G401 (cell line): ENCODE measurements at places on chromosomes 11 and 22. TPM values are rescaled to one million over a fixed set of nuclear protein-coding genes. Genes with fewer than 3 reads are reported as not detected.

GRCh38 chr11:95789506-95790122 lies at the start of gene FAM76B:
TSS of gene FAM76B (minus strand) at chr11:95789782. CDS start at chr11:95789478, 304 bp downstream.
- peak; percentile 99 for DNase-seq

VPS37C gene
- total RNA-seq = 15.5 and 16.6 TPM in 2 replicates

DNA sequence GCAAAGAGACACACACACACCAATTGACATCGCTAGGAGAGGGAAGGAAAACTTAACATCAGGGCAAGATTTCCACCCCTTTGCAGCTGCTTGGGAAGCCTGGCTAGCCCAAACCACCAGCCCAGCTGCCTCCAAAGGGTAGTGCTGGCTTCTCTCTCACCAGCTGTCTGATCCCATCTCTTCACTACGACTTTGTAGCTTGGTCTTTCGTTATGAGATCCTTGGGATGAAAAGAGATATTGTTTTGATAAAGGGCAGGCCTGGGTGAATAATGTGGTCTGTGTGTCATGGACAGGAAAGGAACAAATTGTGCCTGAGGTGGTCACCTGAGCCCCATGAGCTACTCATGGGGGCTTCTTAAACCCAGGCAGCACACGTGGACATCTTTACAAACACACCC lies 101.9 kb downstream of the ARL14EP start:
- no peak for DNase-seq

- DNase-seq = no peak
Observed at GRCh38 chr22:40509401-40510134, 127.0 kb downstream of the MRTFA start.

GRCh38 chr22:39296981-39297489 lies 22.4 kb downstream of the RPL3 start:
- no peak for DNase-seq

GRCh38 chr11:113773416-113774173 lies at the start of gene ZW10:
TSS of gene ZW10 (minus strand) at chr11:113773692. CDS start at chr11:113773666, 26 bp downstream.
- DNase-seq = peak; percentile 94

DNA sequence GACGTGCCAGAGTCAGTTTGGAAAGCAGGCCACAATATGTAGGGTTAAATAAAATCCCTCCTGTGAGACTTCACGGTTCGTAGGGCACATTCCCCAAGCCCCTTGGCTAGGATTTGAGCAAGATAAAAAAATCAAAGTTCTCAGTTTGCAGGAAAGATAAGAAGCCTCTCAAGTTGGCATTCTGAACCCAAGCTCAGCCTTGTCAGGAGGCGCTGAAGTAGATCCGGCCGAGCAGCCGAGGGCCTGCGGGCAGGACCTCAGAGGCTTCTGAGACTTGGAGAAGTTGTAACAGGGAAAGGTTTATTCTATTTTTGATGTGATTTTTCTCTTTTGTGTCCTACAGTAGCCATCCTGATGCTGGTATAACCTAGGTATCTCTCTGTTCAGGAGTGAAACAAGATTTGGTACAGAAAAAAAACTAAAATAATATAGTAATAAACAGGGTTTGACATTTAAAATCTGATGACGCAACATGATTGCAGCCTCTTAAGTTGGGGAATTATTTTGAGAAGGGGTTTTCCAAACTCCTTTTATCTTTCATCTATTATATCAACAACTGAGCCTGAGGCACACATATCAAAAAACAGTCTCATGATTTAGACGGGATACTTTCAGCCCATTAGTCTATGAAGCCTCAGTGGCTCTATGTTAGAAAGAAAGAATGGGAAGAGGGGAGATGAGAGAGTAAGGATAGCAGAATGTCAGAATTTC lies 10.1 kb downstream of the PATE2 start:
- no peak for DNase-seq

CASP5 gene
- not detected in 2 replicates for total RNA-seq

SPDYC gene
- total RNA-seq = 2.0 and 3.4 TPM in 2 replicates

DNA sequence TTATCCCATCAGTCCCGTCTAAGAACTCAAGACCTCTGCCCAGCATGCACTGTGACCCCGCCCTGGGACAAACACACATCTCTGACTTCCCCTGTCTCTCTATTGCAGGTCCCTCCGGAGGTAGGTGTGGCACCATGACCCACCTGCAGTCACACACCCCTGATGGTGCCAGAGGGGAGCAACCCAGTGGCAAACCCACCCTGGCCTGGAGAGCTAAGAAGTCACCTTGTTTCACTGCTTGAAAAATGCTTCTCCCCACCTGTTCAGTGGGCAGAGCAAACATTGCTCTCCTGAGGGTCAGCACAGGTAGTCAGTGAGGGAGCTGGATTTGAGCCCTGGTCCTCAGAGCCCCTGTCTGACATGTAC lies 23.9 kb downstream of the CAPN1 start:
- no peak for DNase-seq

GRCh38 chr11:9639099-9639498 lies 24.8 kb upstream of the SWAP70 start:
- DNase-seq = no peak

NLRP14 gene
- total RNA-seq = 0.25 and 0.27 TPM in 2 replicates

CLCF1 gene
- total RNA-seq = 1.9 and 4.2 TPM in 2 replicates

GRCh38 chr11:57399972-57400578 lies 9.6 kb upstream of the PRG2 start:
- DNase-seq = no peak

DNA sequence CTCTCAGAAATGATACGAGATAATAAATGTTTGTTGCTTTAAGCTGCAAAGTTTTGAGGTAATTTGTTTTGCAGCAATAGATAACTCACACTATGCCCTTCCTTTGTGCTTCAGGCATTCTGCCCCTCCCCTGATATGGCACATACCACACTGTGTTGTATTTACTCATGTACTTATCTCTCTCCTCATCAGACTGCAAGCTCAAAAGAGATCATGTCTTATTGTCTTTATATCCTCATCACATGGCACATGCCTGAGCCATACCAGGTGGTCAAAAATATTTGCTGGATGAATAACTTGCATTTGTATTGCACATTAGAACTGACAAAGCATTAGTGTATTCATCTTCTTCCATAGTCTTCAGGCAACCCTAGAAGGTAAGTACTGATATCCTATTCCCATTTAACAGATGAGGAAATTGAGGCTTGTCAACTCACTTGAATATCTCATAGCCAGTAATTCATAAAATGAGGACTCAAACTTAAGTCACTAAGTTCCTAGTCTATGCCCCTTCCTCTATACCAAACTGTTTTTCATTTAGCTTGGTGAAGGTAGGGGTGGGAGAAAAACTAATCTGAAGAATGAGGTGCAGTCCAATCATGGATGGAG lies 83.9 kb upstream of the EED start:
- DNase-seq = no peak

GRCh38 chr22:37472418-37473006 lies 13.7 kb downstream of the MFNG start:
- DNase-seq = no peak

GRCh38 chr11:128949791-128950454 lies 7.3 kb upstream of the TP53AIP1 start:
- no peak for DNase-seq

GRCh38 chr11:108973402-108974162 lies 308.7 kb downstream of the DDX10 start:
- peak; percentile 26 for DNase-seq

DNA sequence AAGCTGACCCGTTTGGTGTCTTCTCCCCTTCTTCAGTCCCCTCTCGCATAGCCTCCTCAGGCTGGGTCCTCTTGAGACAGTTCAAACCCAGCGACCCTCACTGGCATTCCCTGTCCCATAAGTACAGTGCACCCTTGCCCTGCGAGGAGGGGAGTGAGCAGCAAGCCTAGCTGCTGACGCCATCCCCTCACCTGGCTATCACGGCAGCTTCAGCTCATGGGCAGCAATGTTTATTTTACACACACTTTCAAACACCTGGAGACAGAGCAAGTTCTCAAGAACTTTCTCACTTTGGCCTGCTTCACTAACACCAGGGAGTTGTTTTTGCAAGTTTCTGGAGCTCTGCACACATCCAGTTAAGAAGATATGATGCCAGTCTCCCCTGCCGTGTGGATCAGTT lies 189.6 kb upstream of the E2F8 start:
- no peak for DNase-seq

GRCh38 chr11:36718451-36718850 lies 120.4 kb upstream of the RAG2 start:
- DNase-seq = no peak

GRCh38 chr11:10731064-10731680 lies 19.9 kb upstream of the CTR9 start:
- no peak for DNase-seq

GRCh38 chr11:1778141-1778911 lies 14.6 kb upstream of the CTSD start:
- no peak for DNase-seq

DNA sequence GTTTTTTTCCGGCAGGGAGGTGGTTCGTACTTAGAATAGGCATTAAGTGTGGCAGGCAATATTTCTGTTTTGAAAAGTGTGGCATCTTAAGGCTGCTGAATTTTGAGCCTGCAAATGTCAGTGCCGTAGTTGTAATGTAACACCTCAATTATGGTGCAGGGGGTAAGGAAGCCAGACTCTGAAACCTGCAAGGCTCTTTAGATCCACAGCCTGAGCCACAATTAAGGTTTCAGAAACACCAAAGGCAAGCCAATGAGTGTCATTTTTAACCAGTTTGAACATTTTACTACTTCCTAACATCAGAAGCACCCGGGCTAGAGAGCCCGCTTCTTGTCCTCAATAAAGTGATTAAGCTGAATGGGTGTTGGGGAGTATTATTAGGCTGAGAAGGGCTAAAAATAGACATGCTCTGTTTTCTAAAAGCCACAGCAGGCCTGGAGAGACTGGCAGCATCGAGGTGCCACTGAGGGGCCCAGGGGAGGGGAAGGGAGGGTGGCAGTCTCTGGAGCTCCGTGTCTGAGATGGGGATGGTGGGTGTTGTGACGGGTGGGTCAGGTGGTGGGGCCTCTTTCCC lies 113.4 kb downstream of the ZBTB16 start:
- peak; percentile 31 for DNase-seq

TUB gene
- 21.4 and 26.5 TPM in 2 replicates for total RNA-seq

- no peak for DNase-seq
Observed at GRCh38 chr11:120778685-120779490, 245.0 kb upstream of the TBCEL start.

DNA sequence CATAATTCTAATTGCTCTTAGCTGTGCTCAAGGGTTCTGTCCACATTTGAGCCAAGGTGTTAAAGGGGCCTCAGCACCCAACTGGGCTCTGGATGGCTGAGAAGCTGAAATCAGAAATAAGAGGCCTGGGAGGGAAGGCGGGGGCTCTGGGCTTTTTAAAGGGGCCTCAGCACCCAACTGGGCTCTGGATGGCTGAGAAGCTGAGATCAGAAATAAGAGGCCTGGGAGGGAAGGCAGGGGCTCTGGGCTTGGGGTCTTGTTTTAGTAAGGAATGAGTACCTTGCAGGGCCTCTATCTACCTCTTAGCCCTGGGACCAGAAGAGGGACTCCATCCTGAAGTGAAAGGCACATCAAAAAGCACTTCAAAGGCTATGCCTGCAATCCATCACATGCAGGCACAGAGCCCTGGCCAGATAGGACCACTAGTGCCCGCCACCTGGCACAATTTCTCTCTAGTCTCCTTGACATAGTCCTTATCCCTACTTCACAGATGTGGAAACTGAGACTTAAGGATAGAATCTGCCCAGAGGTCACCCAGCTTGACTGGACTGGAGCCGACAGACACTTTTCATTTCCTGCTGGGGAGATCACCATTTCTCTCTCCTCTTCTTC lies 35.6 kb downstream of the DKK3 start:
- DNase-seq = no peak

DNA sequence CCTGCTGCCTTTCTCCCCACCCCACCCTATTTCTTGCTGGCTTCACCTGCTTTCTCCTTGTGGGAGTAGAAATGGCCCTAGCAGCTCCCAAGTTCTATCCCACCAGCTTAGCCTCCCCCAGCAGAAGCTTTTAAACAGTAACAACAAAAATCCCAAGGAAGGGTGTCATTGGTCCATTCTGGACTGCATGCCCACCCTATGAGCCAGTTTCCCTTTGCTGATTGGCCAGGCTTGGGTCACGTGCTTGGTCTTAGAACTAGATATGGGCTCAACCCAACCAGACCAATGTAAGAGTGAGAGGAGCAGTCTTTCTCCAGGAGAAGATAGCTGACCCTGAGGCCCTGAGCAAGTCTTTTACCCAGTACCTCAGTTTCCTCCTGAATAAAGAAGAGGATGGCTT lies 2.3 kb downstream of the MTFP1 start:
- DNase-seq = no peak

- DNase-seq = no peak
Observed at GRCh38 chr11:27401280-27401832, 38.3 kb upstream of the CCDC34 start.

GRCh38 chr11:35304900-35305460 lies 114.4 kb downstream of the SLC1A2 start:
- DNase-seq = no peak

DNA sequence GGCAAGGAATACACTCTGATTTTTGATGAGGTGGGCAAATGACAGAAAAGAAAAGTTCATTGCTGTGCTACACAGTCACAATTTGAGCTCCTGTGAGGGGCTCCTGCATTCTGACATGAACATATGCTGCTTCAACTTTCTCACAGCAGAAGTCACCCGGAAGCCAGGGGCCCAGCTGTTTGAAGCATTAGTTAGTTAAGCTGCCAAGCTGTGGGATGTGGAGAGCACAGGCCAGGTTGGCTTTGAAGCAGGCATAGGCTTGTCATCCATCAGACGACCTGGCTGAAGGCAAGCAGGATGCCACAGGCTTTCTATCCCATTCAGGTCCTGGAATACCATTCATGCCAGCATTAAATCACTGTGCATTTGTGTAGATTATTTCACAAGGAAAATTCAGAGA lies 63.1 kb downstream of the MTNR1B start:
- no peak for DNase-seq

DNA sequence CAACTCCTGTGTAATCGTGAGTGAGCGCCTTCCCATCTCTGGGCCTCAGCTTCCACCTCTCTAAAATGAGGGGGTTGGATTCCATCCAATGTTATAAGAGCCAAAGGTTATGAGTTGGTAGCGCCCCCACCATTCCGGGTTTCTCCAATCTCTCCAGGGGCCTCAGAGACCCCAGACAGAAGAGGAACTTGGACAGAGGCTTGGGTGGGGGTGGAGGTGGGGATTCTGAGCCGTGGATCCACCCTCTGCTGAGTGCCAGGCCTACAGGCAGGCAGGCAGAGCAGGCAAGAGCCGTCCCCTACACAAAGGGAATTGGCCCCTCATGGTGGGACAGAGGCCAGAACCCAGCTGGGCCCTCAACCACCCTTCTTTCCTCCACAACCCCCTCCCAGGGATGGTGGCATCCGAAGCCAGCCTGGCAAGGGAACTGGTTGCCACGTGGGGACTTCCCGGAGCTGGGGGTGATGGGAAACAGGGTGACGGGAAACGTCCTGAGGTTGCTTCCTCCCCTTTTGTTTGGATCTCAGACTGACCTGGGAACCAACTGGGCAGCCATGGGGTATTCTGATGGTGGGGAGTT lies 31.8 kb downstream of the TXN2 start:
- DNase-seq = no peak

GRCh38 chr11:92473736-92474135 lies 249.1 kb downstream of the FAT3 start:
- DNase-seq = no peak

- DNase-seq = no peak
Observed at GRCh38 chr11:87141980-87142514, 104.3 kb downstream of the TMEM135 start.

TEAD1 gene
- 11.6 and 33.4 TPM in 2 replicates for total RNA-seq
